ENCODE measurements at places on chromosomes 2 and 18.

DNA sequence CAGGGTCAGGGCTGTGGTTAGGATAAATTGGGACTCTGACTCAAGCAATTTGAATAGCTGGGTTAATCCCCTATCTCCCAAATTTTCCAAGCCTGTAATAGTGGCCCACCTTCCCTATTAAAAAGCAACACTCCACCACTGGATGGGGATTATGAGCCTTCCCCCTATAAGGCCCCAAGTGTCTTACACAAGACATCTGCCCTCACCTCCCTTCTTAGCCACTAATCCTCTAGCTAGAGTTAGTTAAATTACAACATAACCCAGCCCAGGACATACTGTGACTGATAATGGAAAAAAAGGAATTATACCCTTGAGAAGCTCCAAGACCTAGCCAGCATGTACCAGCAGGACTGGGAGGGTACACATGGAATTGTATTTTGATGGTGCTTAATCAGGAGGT lies 190.4 kb downstream of the NRP2 start:
- DNase-seq = no peak

DNA sequence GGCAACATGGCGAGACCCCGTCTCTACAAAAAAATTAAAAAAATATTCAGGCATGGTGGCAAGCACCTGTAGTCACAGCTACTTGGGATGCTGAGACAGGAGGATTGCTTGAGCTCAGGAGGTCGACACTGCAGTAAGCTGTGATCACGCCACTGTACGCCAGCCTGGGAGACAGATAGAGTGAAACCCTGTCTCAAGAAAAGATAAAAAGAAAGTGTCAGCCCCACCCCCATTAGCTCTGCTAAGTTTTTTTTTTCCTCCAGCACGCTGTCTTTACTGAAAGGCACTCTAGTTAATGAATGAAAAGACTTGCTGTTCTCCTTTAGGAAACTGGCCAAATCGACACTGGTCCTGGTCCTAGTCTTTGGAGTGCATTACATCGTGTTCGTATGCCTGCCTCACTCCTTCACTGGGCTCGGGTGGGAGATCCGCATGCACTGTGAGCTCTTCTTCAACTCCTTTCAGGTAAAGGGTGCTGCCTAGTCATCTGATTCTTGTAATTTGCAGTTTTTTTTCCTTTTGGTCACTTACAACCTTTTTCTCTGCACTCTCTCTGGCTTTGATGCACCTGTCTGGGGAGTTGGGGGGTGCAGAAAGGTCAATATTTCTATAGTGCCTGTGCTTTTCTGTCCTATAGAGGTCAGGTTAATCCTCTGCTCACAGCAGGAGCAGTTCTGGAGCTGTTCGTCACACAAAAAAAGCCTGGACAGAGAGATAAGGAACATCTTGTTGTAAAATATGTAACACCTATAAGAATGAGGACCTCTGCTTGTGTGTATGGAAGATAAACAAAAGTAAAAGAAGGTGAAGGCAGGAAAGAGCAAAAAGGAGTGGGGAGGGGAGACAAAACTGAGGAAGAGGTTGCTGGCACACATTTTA lies 82.3 kb downstream of the PTH2R start:
- DNase-seq = no peak

- no peak for DNase-seq
These were observed 46.3 kb upstream of the VPS54 start for GRCh38 chr2:64065516-64065915.

- no peak for DNase-seq
These were observed 78.8 kb upstream of the TFCP2L1 start for GRCh38 chr2:121363632-121364420.

All from natural killer cell treated with Interleukin-12 subunit alpha and Interleukin-12 subunit beta and Interleukin-15 and Interleukin-18, amount 100 ng/mL, for 72 hours (primary cell).